Activated CD8-positive, alpha-beta memory T cell treated with anti-CD3 and anti-CD28 coated beads for 4 hours (primary cell): ENCODE measurements at places on chromosomes 1 and 21.

DNA sequence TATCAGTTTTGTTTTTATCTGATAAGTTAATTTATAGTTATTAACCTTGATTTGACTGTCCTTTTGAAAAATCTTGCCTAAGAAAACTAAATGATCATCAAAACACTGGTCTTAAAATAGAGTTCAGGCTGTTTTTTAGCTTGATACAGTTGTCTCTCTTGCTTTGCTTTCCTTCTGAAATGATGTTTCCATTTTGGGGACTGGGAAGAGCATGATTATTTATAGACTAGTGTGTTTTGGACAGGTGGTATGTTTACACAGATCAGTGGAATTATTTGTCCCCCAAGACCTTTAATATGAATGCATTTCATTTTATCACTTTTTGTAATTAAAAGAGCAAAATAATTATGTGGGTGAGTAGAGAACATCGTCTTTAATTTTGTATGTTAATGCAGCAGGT lies 90.8 kb downstream of the XPR1 start:
- DNase-seq = no peak

- no peak for DNase-seq
Observed at GRCh38 chr1:214579183-214579582, 23.8 kb upstream of the CENPF start.

GRCh38 chr1:1120866-1121591 lies 5.1 kb upstream of the C1orf159 start:
- no peak for DNase-seq

- no peak for DNase-seq
Observed at GRCh38 chr1:233394860-233395717, 67.6 kb downstream of the MAP3K21 start.

DNA sequence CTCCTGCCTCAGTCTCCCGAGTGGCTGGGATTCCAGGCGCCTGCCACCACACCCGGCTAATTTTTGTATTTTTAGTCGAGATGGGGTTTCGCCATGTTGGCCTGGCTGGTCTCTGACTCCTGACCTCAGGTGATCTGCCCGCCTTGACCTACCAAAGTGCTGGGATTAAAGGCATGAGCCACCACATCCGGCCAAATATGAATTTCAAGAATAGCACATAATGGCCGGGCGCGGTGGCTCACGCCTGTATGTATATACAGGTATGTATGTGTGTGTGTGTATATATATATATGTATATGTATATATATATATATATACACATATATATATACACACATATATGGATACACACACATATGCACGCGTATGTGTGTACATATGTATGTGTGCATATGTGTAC lies 95.2 kb downstream of the ZP4 start:
- DNase-seq = no peak

GRCh38 chr1:55197099-55197498 lies 18.1 kb downstream of the USP24 start:
- no peak for DNase-seq

GRCh38 chr1:1922956-1923833 lies 4.1 kb upstream of the TMEM52 start:
- DNase-seq = no peak

- DNase-seq = no peak
Observed at GRCh38 chr1:161994175-161994668, 29.4 kb downstream of the OLFML2B start.

- no peak for DNase-seq
Observed at GRCh38 chr21:43284700-43285099, 115.9 kb downstream of the CRYAA start.

GRCh38 chr1:3890389-3891328 lies 9.4 kb downstream of the C1orf174 start:
- DNase-seq = no peak

GRCh38 chr1:204503122-204503912 lies 8.7 kb upstream of the PIK3C2B start:
- DNase-seq = no peak

DNA sequence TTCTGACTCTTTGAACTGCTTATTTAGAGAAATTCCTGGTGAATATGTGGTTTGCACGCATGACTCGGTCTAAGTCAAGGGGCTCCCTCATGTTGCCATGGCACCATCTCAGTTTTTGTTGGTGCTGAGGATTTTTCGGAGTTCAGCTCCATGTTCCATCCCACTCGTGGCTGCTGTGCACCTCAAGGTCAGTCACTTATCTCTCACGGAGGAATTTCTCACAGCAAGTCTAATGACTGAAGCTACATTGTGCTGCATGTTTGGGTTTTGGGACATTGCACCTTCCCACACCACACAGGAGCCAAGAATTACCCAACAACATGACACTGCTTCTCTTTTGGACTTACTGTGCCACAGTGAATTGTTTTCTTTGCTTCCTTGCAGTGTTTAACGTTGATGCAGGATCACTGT lies 269.9 kb downstream of the NCAM2 start:
- DNase-seq = no peak

DNA sequence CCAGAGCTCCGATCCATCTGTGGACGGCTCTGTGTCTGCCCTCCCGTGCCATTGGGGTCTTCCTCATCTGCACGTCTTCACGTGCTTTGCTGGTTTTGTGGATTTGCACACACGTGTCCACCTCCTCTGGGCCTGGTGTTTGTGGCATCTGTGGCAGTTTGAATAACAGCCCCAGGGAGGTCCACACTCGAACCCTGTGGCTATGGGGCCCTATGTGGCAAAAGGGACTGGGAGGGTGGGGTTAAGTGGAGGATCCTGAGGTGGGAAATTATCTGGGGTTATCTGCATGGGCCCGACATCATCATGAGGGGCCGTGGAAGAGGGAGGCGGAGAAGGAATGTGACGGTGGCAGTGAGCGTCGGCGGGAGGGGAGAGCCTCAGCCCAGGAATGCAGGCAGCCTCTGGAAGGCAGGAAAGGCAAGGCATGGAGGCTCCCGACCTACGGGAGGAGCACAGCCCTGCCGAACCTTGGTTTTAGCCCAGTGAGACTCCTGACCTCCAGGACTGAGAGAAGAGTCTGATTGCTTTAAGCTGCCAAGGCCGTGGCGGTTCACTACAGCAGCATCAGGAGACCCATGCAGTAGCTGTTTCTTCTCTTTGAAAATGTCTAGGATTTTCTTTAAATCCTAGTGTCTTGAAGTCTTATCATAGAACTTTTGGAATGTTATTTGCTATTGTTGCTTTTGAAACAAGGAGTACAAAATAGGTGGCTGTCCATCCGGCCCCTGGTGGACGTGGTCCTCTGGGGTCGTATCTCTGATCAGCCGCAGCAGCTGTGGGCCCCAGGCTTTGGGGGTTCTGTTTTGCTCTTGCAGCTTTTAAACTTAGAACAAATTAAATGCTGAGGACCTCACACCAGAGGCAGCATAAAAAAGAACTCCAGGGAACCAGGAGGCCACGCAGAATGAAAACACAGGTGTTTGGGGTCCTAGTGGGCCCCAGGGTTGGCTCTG lies 40.0 kb upstream of the LRRC3 start:
- DNase-seq = no peak

GRCh38 chr1:182833271-182833670 lies 5.9 kb upstream of the DHX9 start:
- no peak for DNase-seq

DNA sequence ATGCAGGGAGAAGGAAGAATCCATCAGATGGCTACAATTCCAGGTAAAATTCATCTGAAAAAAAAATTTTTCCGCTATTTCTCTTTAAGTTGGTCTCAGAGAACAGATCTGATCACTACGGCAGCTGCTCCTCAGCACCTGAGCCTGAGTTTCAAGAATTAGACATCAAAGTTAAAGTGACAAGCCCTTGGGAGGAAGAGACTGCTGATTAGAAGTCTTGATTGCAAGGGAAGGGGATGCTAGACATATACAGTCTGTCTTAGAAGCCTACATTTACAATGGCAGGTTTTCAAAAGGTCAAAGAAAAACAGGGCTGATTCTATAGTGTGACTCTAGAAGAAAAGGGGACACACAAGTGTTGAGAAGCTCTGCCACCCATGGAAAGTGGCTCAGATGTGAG lies 48.3 kb downstream of the SUSD4 start:
- DNase-seq = no peak

- no peak for DNase-seq
Observed at GRCh38 chr1:113388621-113389358, 1.5 kb upstream of the MAGI3 start.

DNA sequence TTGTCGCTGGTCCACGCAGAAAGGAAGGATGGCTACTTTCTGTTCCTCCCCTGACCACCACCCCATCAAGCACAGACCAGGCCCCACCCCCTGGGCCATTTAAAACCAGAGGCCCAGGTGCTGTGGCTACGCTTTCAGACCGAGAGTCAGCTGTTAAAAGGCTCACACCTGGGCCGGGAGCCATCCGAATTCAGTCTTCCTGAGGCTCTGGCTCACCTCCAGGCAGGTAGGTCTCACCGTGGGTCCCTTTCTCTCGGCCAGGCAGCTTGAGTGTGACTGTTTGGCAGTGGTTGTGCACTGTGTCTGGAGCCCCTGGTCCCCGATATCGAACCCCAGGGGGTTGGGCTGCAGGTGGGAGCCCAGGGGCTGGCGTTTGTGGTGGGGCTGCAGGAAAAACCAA lies 7.2 kb downstream of the ACTL8 start:
- no peak for DNase-seq

- no peak for DNase-seq
Observed at GRCh38 chr1:234932511-234933430, 195.9 kb downstream of the TOMM20 start.

- DNase-seq = no peak
Observed at GRCh38 chr1:186429017-186429416, 31.9 kb downstream of the PDC start.

DNA sequence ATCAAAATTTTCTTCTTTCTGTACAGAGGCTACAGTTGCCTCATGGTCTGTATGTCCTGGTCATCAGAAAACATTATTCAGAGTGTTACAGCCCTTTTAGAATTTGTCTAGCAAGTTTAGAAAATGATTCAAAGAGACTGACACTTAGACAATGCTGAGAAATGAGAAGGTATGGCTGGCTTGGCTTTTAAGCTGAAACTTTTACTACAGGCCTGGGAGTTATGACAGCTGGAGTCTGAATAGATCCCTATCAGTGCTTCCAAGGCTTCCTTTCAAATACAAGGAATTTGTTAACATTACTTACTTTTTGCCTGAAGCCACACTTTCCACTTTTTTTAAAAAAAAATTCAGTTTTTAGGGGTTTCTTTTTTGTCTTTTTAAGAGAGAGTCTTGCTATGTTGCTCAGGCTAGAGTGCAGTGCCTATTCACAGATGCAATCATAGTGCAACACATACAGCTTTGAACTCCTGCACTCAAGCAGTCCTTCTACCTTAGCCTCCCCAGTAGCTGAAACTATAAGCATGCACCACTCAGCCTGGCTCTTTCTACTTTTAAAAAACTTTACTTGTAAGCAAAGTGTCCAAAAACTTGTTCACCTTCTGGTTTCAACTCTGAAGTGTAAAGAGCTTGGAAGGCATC lies 10.5 kb upstream of the COP1 start:
- no peak for DNase-seq

DNA sequence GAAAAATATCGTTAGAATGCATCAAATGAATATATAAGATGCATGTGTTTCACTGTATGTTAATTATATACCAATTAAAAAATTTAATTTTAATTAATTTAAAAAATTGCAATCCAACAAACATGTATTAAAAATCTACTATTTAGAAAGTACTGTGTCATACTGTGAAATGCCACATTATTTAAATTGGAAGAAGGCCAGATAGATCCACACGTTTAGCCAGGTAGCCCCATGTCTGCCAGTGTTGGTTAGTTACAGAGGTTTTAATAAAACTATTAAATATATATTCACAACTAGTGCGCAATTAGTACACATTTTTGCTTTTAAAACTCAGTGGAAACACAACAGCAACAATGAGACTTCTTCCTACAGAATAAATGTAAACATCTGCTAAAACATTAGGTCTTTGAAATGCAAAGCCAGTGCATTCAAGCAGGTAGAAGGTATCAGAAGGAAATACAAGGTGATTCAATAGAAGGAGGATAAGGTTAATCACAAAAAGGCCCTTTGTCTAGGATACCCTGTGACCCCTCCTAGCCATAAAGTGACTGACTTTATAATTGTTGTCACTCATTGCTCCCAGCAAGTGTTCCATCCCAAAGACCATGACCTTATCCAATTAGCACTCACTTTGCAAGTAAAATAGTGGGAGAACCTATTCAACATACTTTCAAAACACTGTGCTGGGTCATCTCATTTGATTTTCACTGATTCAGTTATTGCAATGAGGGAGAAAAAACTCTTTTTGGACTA lies 211.5 kb downstream of the TTLL7 start:
- no peak for DNase-seq

DNA sequence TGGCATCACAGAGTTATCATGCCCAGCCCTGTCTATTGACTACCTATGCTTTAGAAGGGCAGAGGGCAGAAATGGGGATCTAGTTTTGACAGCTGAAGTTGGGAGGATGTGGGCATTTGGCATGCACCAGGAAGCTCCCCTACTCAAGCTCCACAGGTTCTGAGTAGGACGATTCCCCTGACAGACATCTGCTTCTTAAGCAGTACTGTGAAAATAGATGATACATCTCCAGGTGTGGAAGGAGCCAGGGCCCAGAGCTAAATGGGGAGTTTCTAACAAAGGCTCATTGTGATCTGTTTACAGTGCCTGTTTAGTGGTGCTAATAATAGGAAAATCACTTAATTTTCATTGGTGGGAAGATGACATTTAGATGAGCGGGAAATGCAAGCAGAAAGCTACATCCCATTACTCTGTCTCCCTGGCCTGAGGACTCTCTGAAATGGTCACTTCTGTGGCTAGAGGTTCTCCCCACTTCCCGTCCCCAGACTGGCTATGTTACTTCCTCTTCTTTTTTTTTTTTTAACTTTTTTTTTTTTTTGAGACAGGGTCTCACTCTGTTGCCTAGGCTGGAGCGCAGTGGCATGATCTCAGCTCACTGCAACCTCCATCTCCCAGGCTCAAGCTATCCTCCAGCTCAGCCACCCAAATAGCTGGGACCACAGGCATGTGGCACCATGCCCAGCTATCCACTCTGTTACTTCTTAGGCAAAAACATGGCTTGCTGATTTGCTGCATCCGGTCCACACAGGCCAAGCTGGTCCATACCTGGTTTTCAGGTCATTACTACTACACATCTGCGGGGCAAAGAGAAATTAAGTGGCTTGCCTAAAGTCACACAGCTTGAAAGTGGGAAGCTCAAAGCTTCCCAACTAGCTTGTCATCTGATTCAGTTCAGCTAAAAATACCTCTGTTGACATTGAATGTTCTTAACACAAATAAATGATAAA lies 23.2 kb upstream of the CNIH3 start:
- DNase-seq = no peak

DNA sequence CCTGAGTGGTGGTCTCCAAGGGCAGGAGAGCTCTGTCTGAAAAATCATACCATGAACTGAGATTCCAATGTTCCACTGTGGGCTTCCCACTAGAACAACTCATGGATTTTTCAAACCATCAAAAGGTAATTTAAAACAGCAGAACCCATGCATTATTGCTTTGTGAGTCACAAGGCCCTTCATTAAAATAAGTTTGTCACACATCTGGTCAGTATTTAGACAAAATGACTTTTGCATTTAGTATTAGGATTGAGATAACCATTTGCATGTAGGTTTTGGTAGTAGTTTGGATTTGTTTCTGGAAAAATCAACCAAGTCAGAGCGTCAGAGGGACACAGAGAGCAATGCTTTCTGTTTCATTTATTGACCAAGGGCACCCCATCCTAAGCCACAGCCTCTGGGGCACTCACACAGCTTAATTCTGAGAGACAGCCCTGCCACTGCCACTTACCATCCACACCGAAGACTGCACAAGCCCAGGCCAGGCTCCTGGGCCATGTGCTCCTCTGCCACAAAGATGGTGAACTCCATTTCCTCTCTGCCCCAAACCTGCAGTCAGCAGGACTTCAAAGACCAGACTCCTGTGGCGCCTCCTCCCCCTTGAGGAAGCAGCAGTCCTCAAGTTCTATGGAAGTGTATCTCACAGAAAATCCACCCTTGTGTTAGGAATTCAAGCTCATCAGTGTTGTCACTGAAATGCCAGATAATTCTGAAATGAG lies 132.6 kb upstream of the DUSP10 start:
- DNase-seq = no peak
